ENCODE measurements at places on chromosomes 5 and 9.

DNA sequence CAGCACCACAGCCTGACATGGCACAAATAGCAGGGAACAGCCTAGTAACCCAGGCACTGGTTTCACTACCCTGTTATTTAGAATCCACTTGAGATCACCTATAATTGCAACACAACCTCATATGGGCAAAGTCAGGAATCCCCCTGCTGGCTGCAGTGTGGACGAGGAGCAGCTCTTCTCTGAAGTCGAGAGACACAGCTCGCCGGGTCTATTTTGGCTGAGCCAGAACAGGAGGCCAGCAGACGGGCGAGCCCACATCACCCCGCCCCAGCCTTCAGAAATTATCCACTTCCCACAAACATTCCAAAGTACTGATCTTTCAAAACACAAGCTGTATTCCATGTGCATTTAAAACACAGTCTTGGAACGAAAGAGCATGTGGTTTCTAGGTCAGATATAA lies 179.0 kb downstream of the ROR2 start:
- DNase-seq = no peak

- no peak for DNase-seq
These were observed 52.9 kb downstream of the ELL2 start for GRCh38 chr5:95908799-95909198.

- no peak for DNase-seq
These were observed 145.3 kb downstream of the PLK2 start for GRCh38 chr5:58314356-58315210.

DNA sequence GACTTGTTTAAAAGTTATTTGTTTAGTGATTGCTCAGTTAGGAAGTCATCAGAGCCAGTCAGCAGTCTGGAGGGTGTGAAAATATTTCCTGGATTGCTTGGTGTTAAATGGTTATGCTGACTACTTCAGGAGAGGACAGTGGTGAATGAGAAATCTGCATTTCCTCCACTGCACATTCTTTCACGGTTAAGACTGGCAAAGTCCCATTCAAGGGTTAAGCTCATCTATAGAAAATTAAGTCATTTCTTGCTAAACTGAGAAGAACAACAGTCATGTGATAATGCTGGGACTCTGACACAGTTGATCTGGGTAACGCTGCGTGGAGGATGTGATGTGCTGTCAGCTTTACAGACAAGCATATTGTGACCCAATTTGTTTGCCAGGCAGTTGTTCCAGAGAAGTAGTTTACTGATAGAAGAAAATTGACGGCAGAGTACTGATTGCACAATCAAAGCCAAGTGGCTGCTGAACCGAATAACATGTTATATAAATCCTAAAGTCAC lies 80.4 kb downstream of the GRAMD2B start:
- no peak for DNase-seq

DNA sequence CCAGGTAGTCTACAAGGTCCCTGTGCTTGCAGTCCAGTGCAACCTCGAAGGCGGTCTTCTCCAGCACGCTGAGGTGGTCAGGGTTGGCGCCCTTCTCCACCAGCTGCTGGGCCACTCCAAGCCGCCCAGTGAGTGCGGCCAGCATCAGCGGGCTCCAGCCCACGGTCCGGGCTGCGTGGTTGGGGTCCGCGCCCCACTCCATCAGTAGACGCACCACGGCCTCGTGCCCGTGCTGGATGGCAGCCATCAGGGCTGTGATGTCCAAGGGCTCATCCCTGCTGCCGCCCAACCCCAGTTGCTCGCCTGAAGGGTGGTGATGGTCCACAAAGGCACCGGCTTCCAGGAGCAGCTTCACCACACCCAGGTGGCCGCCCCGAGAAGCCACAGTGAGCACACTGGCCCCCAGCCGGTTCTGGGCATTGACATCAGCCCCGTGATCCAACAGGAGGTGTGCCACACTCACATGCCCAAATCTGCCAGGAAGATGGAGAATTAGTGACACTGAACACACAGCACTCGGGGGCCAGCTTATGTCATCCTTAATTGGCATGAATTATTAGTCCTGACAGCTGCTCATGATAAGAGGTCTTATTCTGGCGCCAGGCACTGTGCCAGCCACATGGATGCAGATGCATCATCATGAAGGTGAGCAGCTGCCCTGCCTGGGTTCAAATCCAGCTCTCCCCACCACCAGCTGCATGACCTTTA lies 6.1 kb downstream of the ANKS6 start:
- DNase-seq = no peak

DNA sequence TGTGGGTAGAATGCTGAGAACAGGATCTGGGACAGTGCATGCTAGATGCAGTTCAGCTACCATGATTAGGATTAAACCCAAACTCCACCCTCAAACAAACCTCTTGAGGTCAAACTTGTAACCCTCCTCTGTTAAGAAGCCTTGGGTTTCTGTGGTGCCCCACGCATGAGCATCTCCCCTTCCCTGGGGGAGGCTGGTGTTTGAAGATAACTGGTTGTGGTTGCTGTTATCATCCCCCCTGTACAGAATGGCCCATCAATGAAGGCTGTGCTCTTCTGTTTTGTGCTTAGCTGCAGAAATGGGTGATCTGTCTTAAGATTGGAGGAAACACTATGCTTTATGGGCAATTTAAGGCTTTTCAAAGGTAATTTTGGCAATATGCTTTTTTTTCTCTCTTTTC lies 4.4 kb upstream of the DAB2IP start:
- DNase-seq = no peak

DNA sequence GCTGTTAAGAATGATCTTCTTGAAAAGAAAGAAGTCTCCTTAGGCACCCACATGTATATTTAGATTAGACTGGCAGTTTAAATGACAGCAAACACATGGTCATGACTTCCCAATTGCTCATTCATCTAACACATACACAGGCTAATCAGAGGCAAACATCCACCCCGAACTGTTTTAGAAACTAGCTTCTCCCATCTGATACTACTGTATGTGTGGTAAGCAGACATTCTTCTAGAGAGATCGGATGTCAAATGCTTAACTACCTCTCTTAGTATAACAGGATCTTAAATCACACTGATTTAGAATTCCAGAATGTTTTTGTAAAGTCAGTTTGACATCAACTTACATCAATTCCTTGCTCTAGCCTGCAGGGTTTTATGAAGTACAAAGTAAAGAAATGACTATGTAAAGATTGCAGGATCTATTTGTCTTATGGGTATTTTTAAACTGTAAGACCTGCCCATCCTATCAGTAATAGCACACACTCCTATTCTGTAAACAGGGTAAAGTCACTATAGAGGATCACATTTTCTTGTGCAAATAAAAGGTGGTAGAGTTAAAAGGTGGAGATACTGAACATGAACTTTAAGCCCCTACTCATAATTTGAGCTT lies 239.7 kb downstream of the MLLT3 start:
- no peak for DNase-seq

DNA sequence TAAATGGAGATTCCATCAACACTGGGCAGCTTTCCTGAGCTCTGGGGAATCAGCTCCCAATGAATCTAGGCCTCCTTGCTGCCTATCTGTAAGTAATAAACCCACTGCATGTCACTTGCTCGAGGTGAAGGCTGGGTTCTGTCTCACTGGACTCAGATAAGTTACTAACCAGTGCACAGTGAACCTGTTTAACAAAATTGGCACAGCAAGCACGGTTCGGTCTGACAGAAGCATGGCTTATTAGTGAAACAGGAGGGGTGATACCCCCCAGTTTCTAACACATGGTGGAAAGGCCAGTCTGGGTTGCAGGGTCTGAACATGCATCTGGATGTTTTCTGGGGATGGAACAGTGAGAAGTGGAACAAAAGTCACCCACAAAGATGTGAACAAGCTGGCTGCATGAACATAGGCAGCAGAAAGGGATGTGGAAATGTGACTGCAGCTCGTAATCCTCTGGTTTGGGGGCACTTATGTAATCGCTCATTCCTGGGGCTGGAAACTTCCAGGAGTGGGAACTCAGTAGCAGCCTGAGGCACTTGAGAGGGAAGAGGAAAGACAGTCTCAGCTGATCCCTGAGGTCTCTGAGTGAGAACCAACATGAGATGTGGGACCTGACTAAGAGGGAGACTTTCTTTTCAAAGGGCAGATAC lies 37.7 kb downstream of the UGT3A2 start:
- DNase-seq = no peak

GRCh38 chr9:82363682-82364081 lies 375.1 kb downstream of the SPATA31D1 start:
- no peak for DNase-seq

GRCh38 chr9:13213337-13213736 lies 66.2 kb downstream of the MPDZ start:
- no peak for DNase-seq
